ENCODE measurements at places on chromosomes 1 and 21. TPM values are rescaled to one million over a fixed set of nuclear protein-coding genes. Genes with fewer than 3 reads are reported as not detected.

DNA sequence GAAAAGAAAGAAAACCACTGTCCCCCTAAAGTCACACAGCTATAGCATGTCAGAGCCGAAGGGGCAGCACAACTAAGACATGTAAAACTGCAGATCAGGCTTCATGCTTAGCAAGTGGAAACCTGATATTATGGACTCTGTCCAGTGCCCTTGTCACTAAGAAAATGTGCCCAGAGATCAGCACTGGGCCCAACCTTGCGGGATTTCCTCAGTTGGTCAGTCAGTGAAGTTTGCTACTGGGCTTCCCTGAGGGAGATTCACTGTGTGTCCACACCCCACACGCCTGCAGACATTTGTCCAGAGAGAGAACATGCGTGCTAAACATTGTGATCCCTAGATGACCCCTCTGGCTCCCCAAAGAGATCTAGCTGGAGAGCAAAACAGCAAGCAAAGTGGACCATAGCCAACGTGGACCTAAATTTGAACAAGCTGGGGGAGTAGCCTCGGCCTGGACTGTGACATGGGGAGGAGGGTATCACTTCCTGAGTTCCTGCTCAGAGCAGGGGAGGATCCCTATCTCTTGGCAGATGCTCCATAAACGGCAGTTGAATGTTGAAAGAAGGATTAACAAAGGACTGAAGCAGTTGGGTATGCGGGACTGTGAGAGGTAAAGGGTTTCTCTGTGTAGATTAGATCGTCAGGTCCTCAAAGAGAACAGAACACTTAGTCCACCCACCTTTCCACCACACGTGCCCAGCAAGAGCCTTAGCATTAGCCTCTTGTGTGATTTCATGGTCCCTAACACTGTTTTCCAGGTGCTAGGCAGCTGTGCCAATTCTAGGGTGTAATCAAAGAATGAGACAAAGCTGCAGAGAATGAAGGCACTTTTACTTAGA, 53.6 kb downstream of the GLUL start:
- no peak for DNase-seq
- no peaks in the 10 kb centered on the region for H3K27me3 ChIP-seq
- H3K4me3 ChIP-seq = no peak overlapping the region
- H3K27ac ChIP-seq = no peak overlapping the region
- H3K36me3 ChIP-seq = no peaks in the 10 kb centered on the region

GRCh38 chr1:67338642-67339041, 31.0 kb downstream of the IL12RB2 start:
- no peak overlapping the region for H3K4me3 ChIP-seq
- no peaks in the 10 kb centered on the region for H3K36me3 ChIP-seq
- no peak for DNase-seq
- no peak overlapping the region for H3K27ac ChIP-seq
- H3K4me1 ChIP-seq = peaks cover 27% of the 10 kb centered on the region
- no peaks in the 10 kb centered on the region for H3K27me3 ChIP-seq

- no peaks in the 10 kb centered on the region for H3K36me3 ChIP-seq
- no peaks in the 10 kb centered on the region for H3K27me3 ChIP-seq
- no peak overlapping the region for H3K27ac ChIP-seq
- no peak for DNase-seq
- H3K4me1 ChIP-seq = no peaks in the 10 kb centered on the region
Observed at GRCh38 chr1:33220676-33221384, 35.5 kb upstream of the ZNF362 start.

- no peaks in the 10 kb centered on the region for H3K4me1 ChIP-seq
- H3K4me3 ChIP-seq = no peak overlapping the region
- no peaks in the 10 kb centered on the region for H3K36me3 ChIP-seq
- no peaks in the 10 kb centered on the region for H3K27me3 ChIP-seq
- no peak for DNase-seq
Observed at GRCh38 chr1:201585901-201586300, 47.0 kb downstream of the NAV1 start.

DNA sequence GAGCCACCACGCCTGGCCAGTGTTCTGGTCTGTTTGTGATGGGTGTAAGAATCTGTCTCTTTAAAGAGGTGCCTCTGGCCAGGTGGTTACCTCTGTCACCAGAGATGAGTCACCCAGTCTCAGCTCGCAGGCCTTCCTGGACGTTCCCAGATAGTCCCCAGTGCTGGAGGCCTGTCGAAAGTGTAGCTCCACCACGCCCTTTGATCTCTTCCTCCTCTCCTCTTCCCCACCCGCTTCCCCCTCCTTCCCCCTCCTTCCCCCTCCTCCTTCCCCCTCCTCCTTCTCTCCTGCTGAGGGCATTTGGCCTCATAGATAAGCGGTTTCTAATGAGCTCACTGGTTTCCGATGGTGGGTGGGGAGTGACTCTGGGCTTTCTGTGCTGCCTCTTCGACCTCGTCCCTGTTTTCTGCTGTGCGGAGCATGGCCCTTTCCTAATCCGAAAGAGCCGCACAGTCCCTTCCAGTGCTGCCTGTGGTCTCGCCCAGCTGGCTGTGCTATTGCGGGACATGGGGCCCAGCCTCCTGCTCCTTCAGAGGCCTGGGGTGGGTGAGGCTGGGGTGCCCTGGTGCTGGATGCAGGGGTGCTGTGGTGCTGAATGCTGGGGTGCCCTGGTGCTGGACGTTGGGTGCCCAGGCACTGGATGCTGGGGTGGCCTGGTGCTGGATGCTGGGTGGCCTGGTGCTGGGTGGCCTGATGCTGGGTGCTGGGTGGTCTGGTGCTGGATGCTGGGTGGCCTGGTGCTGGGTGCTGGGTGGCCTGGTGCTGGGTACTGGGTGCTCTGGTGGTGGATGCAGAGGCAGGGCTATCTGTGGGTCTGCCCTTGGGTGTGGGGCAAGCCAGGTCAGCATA, 19.2 kb downstream of the AGPAT3 start:
- H3K27me3 ChIP-seq = no peaks in the 10 kb centered on the region
- H3K4me1 ChIP-seq = peaks cover 6% of the 10 kb centered on the region
- H3K27ac ChIP-seq = no peak overlapping the region
- H3K36me3 ChIP-seq = no peaks in the 10 kb centered on the region
- H3K4me3 ChIP-seq = no peak overlapping the region
- DNase-seq = no peak

GRCh38 chr1:166884971-166885370, 8.9 kb upstream of the TADA1 start:
- DNase-seq = no peak
- no peaks in the 10 kb centered on the region for H3K27me3 ChIP-seq
- peaks cover 6% of the 10 kb centered on the region for H3K4me1 ChIP-seq

DNA sequence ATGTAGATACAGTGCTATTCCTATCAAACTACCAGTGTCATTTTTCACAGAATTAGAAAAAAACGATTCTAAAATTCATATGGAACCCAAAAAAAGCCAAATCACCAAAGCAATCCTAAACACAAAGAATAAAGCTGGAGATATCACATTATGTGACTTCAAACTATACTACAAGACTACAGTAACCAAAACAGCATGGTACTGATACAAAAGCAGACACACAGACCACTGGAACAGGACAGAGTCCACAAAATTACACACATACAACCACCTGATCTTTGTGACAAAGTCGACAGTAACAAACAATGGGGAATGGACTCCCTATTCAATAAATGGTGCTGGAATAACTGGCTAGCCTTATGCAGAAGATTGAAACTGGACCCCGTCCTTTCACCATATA, 71.4 kb upstream of the ZNF326 start:
- no peaks in the 10 kb centered on the region for H3K27me3 ChIP-seq
- H3K27ac ChIP-seq = no peak overlapping the region
- H3K4me3 ChIP-seq = no peak overlapping the region
- DNase-seq = no peak

DNA sequence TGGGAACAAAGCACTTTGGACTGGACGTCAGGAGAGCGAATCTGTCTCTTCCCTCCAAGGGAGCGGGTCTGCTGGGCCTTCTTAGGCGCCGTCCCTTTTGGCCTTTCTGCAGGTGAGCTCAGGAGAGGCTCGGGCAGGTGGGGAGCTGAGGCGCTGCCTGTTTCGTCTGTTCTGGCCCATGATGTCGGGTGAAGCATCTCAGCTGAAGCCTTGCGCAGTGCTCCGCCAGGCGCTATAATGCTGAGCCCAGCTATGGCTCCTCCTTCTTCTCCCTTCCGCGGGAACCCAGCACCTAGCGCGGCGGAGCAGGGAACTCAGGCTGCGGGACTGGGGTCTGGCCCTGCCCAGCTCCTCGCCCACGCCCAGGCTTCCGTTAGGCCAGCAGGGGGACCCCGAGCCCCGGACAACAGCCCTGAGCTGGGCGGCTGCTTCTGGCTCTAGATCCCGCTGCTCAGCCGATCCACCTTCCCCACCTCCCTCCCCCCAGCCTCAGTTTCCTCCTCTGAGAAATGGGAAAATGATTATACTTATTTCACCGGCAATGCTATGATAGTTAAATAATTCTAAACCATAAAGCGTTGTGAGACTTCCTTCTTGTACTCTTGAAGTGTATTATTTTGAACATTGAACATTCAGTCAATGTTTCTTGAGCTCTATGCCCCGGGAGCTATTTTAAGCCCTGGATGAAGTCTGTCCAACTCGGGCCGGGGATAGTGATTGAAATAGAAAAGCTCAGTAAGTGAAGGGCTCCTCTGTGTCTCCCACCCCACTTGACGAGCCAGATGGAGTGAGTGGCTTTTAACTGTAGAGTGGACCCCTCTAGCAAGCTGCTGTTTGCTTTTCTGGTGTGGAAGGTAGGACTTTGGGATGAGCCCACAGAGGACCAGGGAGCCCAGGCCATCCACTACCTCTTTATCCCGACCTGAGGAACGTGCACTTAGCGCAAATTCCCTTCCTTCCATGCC, 9.6 kb upstream of the ADORA1 start:
- no peak overlapping the region for H3K27ac ChIP-seq
- H3K36me3 ChIP-seq = no peaks in the 10 kb centered on the region
- no peak overlapping the region for H3K4me3 ChIP-seq

GRCh38 chr1:222288053-222288452, 259.9 kb downstream of the HHIPL2 start:
- DNase-seq = no peak
- H3K4me3 ChIP-seq = no peak overlapping the region
- H3K27ac ChIP-seq = no peak overlapping the region
- H3K27me3 ChIP-seq = no peaks in the 10 kb centered on the region

Gene PEA15
- 4.7 TPM for polyA plus RNA-seq

All from naive thymus-derived CD4-positive, alpha-beta T cell (primary cell).